ENCODE measurements at places on chromosomes 5 and 9.

DNA sequence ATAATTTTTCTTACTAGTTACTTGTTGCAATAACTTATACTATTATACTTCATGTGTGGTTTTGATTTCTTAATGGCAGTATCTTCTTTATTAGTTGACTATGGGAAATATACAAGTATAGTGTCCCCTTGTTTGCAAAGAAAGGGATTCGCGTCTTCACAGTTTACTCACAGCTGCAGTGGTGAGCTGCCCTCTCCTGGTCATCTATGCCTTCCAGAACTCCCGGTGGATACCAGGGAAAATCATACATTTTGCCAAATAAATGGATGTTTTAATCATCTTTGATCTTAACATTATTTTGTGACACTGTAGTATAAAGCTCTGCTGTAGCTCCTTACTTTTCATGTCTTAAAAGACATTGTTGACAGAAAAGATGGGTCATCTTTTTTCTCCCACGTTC lies 142.0 kb downstream of the ZCCHC7 start:
- DNase-seq, result no peak

- DNase-seq, result no peak
Measured at GRCh38 chr9:18063856-18064390, 410.0 kb upstream of the ADAMTSL1 start.

- DNase-seq, result no peak
Measured at GRCh38 chr5:57937025-57937424, 454.4 kb upstream of the ACTBL2 start.

DNA sequence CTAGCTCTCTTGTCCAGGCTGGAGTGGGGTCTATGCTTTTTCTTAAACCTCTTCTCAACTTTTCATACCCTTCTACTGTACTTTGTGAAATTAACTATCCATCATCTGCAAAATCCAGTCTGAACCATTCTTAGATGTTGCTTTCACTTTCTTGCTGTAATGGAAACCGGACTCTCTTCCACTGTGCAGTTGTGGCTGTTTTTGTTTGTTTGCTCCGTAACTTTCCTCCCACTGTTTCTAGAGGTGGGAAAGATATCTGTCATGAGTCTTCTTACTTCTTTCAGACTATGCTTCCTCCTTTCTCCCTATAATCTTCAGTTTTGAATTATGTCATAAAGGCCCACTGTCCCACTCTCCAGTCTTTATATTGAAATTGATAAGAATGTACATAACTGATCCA lies 6.5 kb downstream of the TNPO1 start:
- no peak for DNase-seq

Data from stimulated activated CD4-positive, alpha-beta T cell treated with anti-CD3 and anti-CD28 coated beads, Interleukin-1b, Interleukin-23, amount 100 ng/mL, for 1 hour (primary cell).